Stimulated activated CD8-positive, alpha-beta memory T cell treated with anti-CD3 and anti-CD28 coated beads, Interleukin-15, amount 100 ng/mL, for 4 hours (primary cell): ENCODE measurements at places on chromosomes 2 and 18.

DNA sequence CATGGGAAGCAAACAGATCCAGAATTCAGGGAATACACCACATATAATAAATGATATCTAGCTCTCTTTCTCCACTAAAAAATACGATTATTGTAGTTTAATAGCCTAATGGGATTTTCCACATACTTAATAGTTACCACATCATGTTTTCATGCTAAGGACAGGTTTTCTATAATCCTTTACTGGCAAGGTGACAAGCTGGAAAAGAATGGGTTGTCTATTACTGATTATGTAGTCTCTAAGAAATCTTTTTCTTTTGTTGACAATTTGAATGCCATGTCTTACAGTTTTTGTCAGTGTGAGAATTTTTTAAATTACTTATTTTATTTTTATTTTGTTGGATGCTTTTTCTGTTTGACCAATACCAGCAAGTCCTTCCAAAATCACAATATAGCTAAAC lies 177.8 kb downstream of the GALNT13 start:
- DNase-seq = no peak

DNA sequence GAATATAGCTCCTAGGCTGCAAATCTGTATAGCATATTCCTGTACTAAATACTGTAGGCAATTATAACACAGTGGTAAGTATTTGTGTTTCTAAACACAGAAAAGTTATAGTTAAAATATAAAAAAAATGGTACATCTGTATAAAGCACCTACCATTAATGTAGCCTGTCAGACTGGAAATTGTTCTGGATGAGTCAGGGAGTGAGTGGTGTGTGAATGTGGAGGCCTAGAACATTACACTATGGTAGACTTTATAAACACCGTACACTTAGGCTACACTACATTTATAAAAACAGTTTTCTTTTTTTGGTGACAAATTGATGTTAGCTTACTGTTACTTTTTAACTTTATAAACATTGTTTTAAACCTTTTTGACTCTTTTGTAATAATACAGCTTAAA lies 226.3 kb downstream of the CCDC85A start:
- no peak for DNase-seq

DNA sequence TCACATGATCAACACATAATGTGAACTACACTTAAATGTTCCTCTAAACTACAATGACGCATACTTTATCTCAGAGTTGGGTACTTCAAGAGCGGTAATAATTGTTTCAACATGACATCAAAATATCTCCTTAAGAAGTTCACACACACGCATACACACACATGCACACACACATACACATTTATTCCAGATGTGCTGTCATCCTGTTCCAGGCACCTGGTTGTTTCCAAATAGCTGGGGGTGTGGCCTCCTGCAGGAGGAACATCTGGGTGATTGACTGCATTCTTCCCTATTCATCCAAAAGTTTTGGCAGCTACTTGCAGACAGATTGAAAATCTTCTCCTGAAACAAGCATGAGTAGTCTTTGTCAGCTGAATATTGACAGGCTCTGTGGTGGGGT lies 37.9 kb upstream of the PIK3C3 start:
- DNase-seq = no peak

- DNase-seq = no peak
These were observed 16.7 kb downstream of the TSN start for GRCh38 chr2:121771976-121772742.

DNA sequence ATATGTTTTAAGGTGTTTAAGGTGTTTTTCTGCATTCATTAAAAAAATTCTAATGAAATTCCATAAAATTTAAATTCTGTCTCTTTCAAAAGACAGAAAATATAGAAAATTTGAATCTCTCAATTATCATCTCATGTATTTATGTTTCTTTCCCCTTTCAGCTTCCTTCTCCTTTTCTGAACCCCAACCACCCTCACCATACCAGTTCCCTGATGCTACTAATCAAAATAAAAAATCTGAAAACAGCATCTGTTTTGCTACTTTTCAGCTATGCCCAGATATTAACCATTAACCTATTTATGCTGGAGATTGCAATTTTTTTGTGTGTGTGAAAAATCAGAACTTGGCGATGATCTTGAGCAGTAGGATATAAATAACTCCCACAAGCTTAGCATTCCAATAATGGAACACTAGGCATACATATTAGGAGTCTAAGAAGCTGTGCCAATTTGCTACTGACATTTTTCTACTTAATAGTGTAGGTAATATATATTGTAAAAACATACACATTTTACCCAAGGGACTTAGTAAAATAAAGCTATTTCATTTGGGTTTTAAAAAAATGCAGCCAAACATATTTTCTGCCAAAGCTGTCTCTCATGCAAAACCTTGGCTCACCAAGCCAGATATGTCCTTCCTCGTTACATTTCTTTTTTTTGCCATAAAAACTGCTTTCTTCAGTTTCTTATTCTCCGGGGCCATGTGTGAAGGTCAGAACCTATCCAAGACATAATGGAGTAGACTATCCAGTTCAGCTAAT lies 32.6 kb upstream of the AGPS start:
- DNase-seq = no peak

DNA sequence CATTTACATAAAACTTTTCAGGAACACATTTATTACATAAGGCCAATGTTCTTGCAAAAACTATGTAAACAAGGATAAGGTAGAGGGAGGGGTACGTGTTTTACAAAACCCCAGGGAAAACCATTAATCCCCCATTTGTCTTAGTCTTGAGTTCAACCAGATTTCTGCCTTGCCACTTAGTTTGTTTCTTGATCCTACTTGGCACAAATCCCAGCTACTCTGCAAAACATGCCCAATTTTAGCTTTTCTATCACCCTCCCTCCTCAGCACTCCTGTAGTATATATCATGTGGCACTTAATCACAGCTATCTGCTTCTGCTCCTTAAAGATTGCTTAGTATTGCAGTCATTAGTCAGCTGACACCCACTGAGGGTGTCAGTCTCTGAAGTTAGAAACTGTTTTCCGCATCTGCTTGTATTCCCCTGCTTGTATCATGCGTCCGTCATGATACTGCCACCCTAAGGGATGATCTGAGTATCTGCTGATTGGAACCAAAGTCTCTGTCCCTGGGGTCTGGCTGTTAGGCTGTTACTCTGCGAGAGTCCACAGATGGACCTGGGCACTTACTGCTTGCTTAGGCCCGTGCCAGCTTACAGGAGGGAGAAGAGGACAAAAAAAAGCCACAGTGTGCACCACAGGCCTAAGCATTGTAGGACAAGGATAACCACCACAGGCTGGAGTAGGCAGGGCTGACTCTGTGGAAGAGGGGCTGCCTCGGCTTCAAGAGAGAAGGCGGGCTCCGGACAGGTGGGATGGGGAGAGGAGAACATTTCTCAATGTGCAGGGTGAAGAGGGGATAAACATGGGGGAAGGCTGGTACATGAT lies 82.2 kb downstream of the EPAS1 start:
- no peak for DNase-seq

DNA sequence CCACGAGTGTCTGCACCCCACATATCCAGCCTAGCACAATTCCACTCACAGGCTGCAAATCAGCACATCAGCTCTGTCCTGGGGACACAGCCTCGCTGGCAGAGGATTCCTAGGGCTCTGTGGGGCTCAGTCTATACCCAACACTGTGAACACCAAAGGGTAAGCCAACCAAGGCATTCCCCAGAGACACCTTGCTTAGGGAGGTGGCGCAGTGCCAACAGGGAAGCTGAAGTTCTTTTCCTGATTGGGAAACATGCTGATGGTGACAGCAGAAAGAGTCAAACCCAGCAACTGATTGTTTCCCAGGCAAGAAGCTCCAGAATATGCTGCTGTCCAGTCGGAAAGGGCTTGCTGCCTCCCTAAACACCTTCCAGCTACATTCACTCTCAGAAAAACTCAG lies 55.8 kb downstream of the TTC32 start:
- DNase-seq = no peak

DNA sequence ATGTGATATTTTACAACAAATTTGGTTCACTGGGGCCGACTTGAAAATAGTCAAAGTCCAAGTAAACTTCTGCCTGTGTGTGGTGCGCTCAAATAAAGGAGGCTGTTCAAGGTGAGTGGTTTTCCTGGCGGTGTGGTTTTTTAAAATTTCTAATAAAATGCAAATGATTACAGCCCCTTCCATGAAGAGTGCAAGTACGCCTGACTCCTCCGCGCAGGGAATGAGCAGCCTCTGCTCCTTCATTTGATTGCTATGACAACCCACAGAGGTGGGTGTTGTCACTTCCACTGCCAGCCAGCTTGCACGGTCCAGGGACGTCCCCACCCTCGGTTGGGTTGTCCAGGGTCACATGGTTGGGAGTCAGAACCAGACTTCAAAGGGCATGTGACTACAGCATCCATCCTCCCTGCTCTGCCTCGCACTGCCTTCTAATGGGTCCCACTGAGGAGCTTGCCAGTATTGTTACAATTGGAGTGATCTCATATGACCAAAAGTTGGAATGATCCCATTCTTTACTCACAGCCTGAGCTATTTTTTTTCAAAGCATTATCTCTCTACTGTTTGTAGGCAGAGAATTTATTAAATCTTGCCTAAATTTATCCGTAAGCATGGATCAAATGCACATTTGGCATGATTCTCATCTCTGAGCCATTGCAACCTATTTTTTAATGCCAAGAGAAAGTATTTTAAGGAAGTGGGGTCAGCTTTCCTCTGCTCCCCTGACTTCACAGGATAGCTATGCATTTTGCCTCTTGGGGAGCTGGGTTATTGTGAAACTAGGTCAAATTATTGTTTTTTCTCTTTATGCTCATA lies 121.3 kb downstream of the AGAP1 start:
- DNase-seq = no peak

DNA sequence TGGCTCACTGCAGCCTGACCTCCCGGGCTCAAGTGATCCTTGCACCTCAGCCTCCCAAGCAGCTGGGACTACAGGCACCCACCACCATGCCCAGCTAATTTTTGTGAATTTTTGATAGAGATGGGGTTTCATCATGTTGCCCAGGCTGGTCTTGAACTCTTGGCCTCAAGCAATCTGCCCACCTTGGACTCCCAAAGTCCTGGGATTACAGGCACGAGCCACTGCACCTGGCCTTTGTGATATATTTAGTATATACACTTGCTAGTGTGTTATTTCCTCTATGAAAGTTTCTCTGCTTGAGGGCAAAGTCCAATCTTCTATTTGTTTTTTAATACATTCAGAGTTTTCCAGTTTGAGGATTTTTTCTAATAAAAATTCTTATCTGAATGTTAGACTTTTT lies 119.3 kb downstream of the GALNT3 start:
- no peak for DNase-seq

GRCh38 chr2:109530712-109531111 lies 83.1 kb downstream of the SEPTIN10 start:
- DNase-seq = no peak

GRCh38 chr2:241177526-241178334 lies 10.7 kb upstream of the ANO7 start:
- DNase-seq = no peak

DNA sequence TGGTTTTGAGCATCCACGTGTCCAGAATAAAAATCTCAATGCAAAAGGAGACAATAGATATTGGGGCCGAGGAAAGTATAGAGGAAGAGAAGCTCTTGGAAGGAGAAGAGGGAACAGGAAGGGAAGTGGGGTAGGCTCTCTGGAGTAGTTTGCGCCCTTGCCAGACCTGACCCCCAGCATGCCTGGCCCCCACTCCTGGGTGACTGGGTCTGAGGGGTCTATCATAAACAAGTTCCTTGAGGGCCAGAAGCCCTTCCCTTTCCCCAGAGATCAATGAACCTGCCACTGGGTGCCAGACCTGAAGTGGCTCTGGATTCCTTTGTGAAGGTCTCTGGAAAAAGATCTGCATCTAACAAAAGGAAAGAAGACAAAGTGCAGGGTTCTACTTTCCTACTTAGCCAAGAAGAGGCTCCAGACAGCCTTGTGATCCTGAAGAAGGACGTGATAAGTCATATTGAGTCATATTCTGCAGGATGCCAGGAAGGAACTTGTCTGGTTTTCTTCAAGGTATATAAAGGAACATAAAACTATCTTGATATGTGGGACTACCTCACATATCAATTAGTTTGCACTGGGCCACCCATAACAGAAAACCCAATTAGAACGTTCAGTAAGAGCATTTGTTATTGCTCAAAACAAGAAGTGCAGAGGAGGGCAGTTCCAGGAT lies 18.7 kb upstream of the ATOH8 start:
- DNase-seq = no peak

DNA sequence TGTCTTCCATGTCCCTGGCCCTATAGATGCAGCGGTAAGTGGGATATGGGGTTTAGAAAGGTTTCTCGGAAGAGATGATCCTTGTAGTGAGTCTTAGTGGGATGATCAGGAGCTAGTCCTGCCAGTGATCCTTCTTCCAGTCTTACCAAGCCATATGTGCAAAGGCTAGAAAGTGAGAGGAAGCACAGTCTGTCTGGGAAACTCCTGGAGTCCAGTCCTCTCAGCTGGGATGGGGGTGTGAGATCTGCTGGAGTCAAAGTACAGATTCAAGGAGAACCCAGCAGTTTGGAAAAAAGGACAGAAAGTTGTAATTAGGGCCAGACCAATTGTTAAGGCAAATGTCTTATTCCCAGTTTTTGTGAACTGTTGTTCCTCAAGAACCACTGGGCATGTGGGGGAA lies 83.3 kb downstream of the LIMS1 start:
- DNase-seq = no peak

- no peak for DNase-seq
These were observed 348.1 kb downstream of the CLIP4 start for GRCh38 chr2:29463181-29463900.

- DNase-seq = no peak
These were observed 87.3 kb upstream of the HDAC4 start for GRCh38 chr2:239488125-239488524.

GRCh38 chr2:237480556-237480955 lies 6.5 kb upstream of the MLPH start:
- no peak for DNase-seq

GRCh38 chr18:23547306-23547705 lies 39.0 kb downstream of the NPC1 start:
- DNase-seq = no peak

GRCh38 chr2:144248350-144249034 lies 271.4 kb downstream of the ZEB2 start:
- no peak for DNase-seq

DNA sequence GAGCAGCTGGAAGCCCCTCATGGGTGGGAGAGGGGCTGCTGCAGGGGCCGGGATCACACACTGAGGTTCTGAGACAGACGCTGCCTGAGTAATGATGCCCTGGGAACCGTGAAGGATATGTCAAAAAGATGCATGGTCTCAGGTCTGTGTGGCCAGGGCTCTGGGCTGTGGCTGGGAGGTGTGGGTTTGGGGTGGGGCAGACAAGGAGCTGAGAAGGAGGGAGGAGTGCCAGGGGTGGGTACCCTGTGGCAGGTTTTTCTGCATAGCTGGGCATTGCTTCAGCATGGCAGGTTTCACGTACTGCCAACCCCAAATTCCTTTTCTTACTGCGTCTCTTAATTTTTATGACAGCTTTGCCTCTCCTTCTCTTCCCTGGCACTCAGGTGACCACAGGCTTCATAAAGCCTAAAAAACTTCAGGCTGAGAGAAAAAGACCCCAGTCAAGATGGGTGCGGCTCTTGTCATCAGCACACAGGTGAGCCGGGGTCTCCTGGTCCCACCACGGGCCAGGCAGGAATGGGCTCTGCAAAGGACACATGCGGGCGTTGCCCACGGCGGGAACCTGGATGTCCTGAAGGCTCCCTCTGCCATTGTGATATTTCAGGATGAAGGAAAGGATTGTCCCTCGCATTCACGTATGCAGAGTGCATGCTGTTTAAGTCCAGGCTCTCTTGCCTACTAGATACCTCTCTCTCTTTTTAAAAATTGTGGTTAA lies 18.0 kb downstream of the MALL start:
- no peak for DNase-seq

- DNase-seq = no peak
These were observed 431.2 kb upstream of the CHST9 start for GRCh38 chr18:27616324-27616723.

- DNase-seq = no peak
These were observed 52.8 kb upstream of the SPP2 start for GRCh38 chr2:233997707-233998106.
